Epithelial cell of umbilical artery (primary cell): ENCODE measurements at places on chromosomes 3 and 15. TPM values are rescaled to one million over a fixed set of nuclear protein-coding genes. Genes with fewer than 3 reads are reported as not detected.

The NUP210 gene
- total RNA-seq, result 2.9 and 34.3 TPM in 2 replicates

The SI gene
- not detected in 2 replicates for total RNA-seq

The ALDH1L1 gene
- total RNA-seq, result not detected in 2 replicates

The PRR20G gene
- not detected in 2 replicates for total RNA-seq

The GABRB3 gene
- total RNA-seq, result 0.32 and 0.61 TPM in 2 replicates

The CRYGS gene
- total RNA-seq, result 0.65 and 1.5 TPM in 2 replicates

The TPRA1 gene
- total RNA-seq, result 30.2 and 46.0 TPM in 2 replicates

The NECTIN3 gene
- 51.7 and 66.3 TPM in 2 replicates for total RNA-seq

The SPSB4 gene
- total RNA-seq, result under 0.01 and 0.15 TPM in 2 replicates

The C2CD4A gene
- total RNA-seq, result 4.2 and 5.2 TPM in 2 replicates

The EHHADH gene
- 2.9 and 16.1 TPM in 2 replicates for total RNA-seq

The C3orf70 gene
- total RNA-seq, result under 0.01 and 0.15 TPM in 2 replicates

The CDHR4 gene
- total RNA-seq, result not detected in 2 replicates

The IGDCC3 gene
- not detected in 2 replicates for total RNA-seq

The COL7A1 gene
- 0.76 and 1.9 TPM in 2 replicates for total RNA-seq

The UROC1 gene
- not detected in 2 replicates for total RNA-seq

The MUC20 gene
- not detected in 2 replicates for total RNA-seq

The GUCA1C gene
- not detected in 2 replicates for total RNA-seq

The THSD4 gene
- 22.6 and 23.1 TPM in 2 replicates for total RNA-seq

The BHLHE40 gene
- 11.1 and 24.7 TPM in 2 replicates for total RNA-seq

The KBTBD12 gene
- total RNA-seq, result not detected in 2 replicates

The MST1R gene
- 0.30 and 0.97 TPM in 2 replicates for total RNA-seq

The CTXN2 gene
- total RNA-seq, result not detected in 2 replicates

The TMEM40 gene
- total RNA-seq, result 0.15 TPM in 1 of 2 replicates, not detected in the other

The ALG1L2 gene
- total RNA-seq, result not detected in 2 replicates

The PAQR5 gene
- total RNA-seq, result under 0.01 and 0.15 TPM in 2 replicates

The EAF2 gene
- total RNA-seq, result 1.6 and 3.2 TPM in 2 replicates

The IMPG2 gene
- total RNA-seq, result 0.32 and 0.61 TPM in 2 replicates

The ZCWPW2 gene
- 0.32 and 0.46 TPM in 2 replicates for total RNA-seq

The PPP1R14D gene
- not detected in 2 replicates for total RNA-seq

The A4GNT gene
- total RNA-seq, result not detected in 2 replicates

The KY gene
- total RNA-seq, result not detected in 2 replicates

The OR5K4 gene
- total RNA-seq, result not detected in 2 replicates

The NEK10 gene
- 1.8 and 1.9 TPM in 2 replicates for total RNA-seq

The SLC24A5 gene
- total RNA-seq, result under 0.01 TPM in 1 of 2 replicates, not detected in the other

The PSTPIP1 gene
- not detected in 2 replicates for total RNA-seq

The SQOR gene
- total RNA-seq, result 19.2 and 29.6 TPM in 2 replicates

The SH2D7 gene
- not detected in 2 replicates for total RNA-seq
